Uterus (tissue), 4 donors: ENCODE measurements at places on chromosomes 2 and 18. TPM values are rescaled to one million over a fixed set of nuclear protein-coding genes. Genes with fewer than 3 reads are reported as not detected.

Gene PPP1R7
- 29.7 TPM for total RNA-seq

- no peak for DNase-seq
- no peaks in the 10 kb centered on the region for H3K4me1 ChIP-seq
- no peak overlapping the region for H3K27ac ChIP-seq
- no peaks in the 10 kb centered on the region for H3K36me3 ChIP-seq
These were observed 6.5 kb downstream of the DGUOK start for GRCh38 chr2:73933194-73933593.

DNA sequence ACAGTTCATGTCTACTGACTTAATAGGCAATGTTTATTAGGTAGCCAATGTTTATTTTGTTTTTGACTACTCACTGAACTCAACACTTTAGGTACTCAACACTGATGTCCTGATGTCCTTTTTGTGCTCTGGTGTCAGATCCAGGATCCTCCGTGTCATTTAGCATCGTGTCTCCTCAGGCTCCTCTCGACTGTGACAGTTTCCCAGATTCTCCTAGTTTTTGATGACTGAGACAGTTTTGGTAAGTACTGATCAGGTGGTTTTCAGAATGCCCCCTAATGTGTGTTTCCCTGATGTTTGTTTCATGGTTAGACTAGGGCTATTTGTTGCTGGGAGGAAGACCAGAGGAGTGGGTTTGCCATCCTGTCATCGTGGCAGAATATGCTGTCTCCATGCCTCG lies 719.7 kb upstream of the SOX11 start:
- H3K4me3 ChIP-seq, result no peak overlapping the region
- H3K4me1 ChIP-seq, result no peaks in the 10 kb centered on the region
- no peaks in the 10 kb centered on the region for H3K27me3 ChIP-seq
- H3K36me3 ChIP-seq, result no peaks in the 10 kb centered on the region

Gene TFCP2L1
- under 0.01 TPM for total RNA-seq

Gene HES6
- 9.5 TPM for total RNA-seq

DNA sequence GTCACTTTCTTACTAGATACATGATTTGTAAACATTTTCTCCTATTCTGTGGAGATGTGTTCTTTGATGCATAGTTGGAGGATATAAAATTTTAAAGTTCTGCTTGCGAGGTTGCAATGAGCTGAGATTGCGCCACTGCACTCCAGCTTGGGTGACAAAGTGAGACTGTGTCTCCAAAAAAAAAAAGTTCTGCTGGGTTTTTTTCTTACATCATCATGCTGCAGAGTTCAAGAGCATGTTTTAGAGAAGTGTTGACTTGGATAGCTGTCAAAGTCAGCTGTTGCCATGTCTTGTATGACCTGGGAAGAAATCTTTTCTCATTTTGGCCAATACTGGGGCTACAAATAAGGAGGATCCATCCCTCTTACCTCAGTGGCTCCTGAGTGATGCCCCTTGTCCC lies 71.3 kb downstream of the UGGT1 start:
- H3K27me3 ChIP-seq, result no peaks in the 10 kb centered on the region
- H3K27ac ChIP-seq, result no peak overlapping the region
- H3K4me1 ChIP-seq, result no peaks in the 10 kb centered on the region
- H3K36me3 ChIP-seq, result no peaks in the 10 kb centered on the region

DNA sequence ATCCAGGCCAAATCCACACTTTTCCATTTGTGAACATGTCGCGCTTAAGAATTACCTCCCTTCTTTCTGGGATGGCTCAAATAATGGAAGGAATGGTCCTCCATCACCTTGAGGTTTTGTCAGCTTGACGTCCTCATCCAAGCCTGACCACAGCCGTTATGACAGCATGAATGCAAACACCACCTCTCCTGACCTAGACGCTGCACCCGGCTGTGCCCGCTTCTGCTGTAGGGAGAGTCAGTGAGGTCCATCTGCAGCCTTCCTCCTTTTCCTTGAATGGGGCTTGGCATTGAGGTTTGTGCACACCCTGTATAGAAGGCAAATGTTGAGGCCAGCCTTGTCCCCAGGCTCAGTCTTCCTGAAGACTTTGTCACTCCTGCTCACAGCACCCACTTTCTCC lies 85.5 kb downstream of the TGOLN2 start:
- peak; percentile 7 for DNase-seq
- H3K36me3 ChIP-seq, result no peaks in the 10 kb centered on the region
- H3K4me1 ChIP-seq, result peaks cover 6% of the 10 kb centered on the region
- H3K27ac ChIP-seq, result no peak overlapping the region

Gene EDAR
- total RNA-seq, result 0.62 TPM

Gene GCG
- total RNA-seq, result not detected

- no peak overlapping the region for H3K4me3 ChIP-seq
- no peak overlapping the region for H3K27ac ChIP-seq
- no peaks in the 10 kb centered on the region for H3K36me3 ChIP-seq
- no peak for DNase-seq
- H3K4me1 ChIP-seq, result no peaks in the 10 kb centered on the region
- no peaks in the 10 kb centered on the region for H3K27me3 ChIP-seq
These were observed 1154.5 kb upstream of the CHAC2 start for GRCh38 chr2:52613064-52613463.

Gene CD8B2
- not detected for total RNA-seq

Gene ZNF396
- total RNA-seq, result 0.26 TPM

- no peaks in the 10 kb centered on the region for H3K36me3 ChIP-seq
- no peak overlapping the region for H3K4me3 ChIP-seq
- H3K4me1 ChIP-seq, result no peaks in the 10 kb centered on the region
- no peaks in the 10 kb centered on the region for H3K27me3 ChIP-seq
- DNase-seq, result no peak
These were observed 427.8 kb upstream of the MYT1L start for GRCh38 chr2:2758793-2759367.

GRCh38 chr2:120935339-120936313 lies 200.0 kb downstream of the GLI2 start:
- no peak overlapping the region for H3K4me3 ChIP-seq
- no peak overlapping the region for H3K27ac ChIP-seq
- H3K36me3 ChIP-seq, result no peaks in the 10 kb centered on the region
- no peaks in the 10 kb centered on the region for H3K27me3 ChIP-seq

DNA sequence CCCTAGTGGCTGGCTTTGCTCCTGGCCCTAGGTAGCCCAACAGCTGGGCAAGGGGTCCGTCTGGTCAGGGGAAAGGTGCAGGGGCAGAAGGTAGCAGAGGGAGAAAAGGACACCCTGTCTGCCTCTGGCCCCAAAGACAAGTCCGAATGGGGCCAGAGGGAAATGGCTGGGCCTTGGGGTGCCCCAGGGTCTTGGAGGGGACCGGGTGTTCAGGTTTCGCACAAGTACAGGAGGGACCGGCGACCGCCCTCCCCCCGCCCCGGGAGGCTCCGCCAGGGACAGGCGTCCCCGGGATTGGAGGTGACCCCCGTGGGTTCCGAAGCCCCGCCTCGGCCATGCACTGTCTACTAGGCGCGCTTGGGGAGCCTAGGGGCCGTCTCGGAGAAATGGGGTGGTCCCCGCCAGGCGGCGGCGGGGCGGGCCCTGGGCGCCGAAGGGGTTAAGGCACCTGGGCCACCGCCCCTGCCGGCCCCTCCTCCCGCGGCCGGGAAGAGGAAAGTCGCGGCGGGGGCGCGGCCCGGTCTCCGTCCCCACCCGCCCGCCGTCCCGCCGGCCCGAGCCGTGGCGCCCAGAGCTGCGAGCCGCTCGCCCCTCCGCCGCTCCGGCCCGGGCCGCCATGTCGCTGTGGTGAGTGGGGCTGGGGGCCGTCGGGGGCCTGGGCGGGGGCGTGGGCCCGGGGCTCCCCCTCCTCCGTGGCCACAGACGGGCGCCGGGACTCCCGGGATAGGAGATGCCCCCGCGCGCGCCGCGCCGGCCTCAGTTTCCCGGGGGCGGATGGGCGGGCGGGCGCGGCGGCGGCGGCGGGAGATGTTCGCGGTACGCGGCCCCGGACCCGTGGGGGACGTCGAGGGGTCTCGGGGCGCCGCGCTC lies at the start of gene B3GNT7:
Gene B3GNT7, plus strand, starts transcription at position 523 of the 870 bp plus-strand sequence. Its CDS starts 94 bp downstream, at position 617.
- DNase-seq, result no peak
- H3K4me1 ChIP-seq, result peaks cover 22% of the 10 kb centered on the region
- H3K4me3 ChIP-seq, result peak within 1 kb of the TSS; percentile 53
- no peaks in the 10 kb centered on the region for H3K36me3 ChIP-seq
- H3K27ac ChIP-seq, result peak within 1 kb of the TSS; percentile 61

Gene CXCR1
- not detected for total RNA-seq

DNA sequence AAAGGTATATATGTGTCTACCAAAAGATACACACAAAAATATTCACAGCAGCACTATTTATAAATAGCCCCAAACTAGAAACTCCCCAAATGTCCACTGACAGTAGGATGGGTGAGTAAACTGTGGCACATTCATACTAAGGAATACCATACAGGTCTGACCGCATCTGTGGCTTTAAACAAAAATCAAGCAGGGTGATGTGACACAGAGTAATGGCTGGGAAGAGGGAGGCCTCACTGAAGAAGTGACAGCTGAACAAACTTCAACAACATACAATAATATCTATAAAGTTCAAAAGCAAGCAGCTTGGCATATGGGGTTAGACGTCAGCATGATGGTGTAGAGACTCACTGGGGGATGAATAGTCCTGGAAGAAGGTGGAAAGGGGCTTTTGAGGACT lies 115.1 kb upstream of the PPP1CB start:
- no peaks in the 10 kb centered on the region for H3K36me3 ChIP-seq
- peak; percentile 10 for DNase-seq
- no peak overlapping the region for H3K4me3 ChIP-seq
- H3K4me1 ChIP-seq, result peaks cover 22% of the 10 kb centered on the region

DNA sequence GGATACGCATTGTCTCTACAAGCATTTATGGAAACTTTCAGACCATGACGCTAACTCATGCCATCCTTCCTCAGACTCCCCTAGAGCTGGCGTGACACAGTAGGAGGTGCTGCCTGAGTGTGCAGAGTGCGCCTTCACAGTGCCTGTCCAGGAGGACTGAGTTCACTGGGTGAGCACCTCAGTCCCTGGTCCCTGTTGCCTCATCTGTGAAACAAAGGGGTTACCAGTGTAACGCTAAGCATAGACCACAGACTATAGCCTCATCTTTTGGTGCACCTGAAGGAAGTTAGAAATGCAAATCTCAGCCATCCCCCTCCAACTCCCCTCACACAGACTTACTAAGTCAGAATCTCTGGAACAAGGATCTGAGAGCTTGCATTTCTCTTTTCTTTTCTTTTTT lies 142.8 kb downstream of the TMEM17 start:
- H3K4me1 ChIP-seq, result no peaks in the 10 kb centered on the region
- DNase-seq, result no peak

DNA sequence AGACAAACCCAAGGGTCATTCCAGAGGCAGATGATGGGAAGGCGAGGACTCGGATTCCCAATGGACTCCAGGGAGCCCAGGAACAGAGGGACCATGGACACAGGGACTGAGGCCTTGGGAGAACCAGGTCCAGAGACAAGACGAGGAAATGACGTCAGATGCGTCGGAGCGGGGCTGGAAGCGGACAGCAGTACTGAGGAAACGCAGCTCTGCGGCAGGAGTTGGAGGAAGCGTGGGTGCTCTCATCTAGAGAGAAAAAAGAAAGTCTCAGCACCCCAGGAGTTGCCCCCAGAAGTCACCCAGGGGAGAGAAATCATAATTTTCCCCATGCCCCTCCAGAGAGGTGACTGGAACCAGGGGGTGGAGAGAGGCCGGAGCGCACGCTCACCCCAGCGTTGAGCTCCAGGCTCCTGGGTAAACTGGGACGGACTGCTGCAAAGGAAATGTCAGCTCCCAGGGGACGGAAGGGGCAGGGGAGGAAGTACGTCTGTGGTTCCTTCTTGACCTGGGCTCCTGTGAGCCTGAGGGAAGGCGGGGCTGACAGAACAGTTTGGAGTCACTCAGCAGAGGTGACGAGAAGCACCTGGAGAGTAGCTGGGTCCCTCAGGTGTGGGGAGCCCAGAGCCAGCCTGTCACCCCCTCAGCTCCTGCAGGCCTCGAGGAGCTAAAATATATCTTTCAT lies 44.7 kb downstream of the CMPK2 start:
- no peaks in the 10 kb centered on the region for H3K27me3 ChIP-seq
- no peaks in the 10 kb centered on the region for H3K4me1 ChIP-seq
- no peak overlapping the region for H3K27ac ChIP-seq
- no peaks in the 10 kb centered on the region for H3K36me3 ChIP-seq
- no peak for DNase-seq
- no peak overlapping the region for H3K4me3 ChIP-seq

GRCh38 chr2:233789554-233789953 lies 11.4 kb downstream of the MROH2A start:
- DNase-seq, result no peak
- no peak overlapping the region for H3K4me3 ChIP-seq
- H3K27me3 ChIP-seq, result no peaks in the 10 kb centered on the region
- H3K27ac ChIP-seq, result no peak overlapping the region
- no peaks in the 10 kb centered on the region for H3K36me3 ChIP-seq

Gene MDH1B
- 38.2 TPM for total RNA-seq

Gene FSHR
- total RNA-seq, result not detected

- H3K36me3 ChIP-seq, result no peaks in the 10 kb centered on the region
- H3K27ac ChIP-seq, result no peak overlapping the region
- no peak overlapping the region for H3K4me3 ChIP-seq
- no peaks in the 10 kb centered on the region for H3K4me1 ChIP-seq
These were observed 95.3 kb upstream of the FANCL start for GRCh38 chr2:58336416-58336815.

- DNase-seq, result no peak
- no peaks in the 10 kb centered on the region for H3K36me3 ChIP-seq
- no peak overlapping the region for H3K4me3 ChIP-seq
- no peaks in the 10 kb centered on the region for H3K4me1 ChIP-seq
These were observed 4.4 kb downstream of the ARHGAP25 start for GRCh38 chr2:68738906-68739594.

DNA sequence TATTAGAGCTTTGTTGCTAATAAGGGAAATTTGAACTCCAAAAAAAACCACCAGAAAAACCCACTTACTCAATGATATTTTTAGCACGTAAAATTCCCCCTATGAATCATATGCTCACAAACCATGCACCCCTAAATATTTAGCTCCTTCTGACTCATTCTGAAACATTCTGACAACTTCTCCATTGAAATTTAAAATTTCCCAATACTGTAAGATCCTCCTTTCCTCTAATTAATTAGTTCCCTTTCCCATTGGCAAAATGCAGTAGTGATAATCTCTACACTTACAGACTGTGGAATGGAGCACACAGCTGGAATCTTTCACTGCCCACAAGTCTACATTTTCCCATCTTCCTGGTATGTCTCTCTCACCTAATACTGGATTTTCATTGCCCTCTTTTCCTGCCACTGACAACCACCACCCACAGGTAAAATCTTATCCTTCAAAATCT lies 215.8 kb upstream of the ACVR2A start:
- no peaks in the 10 kb centered on the region for H3K27me3 ChIP-seq
- no peaks in the 10 kb centered on the region for H3K4me1 ChIP-seq
- no peak overlapping the region for H3K27ac ChIP-seq
- no peaks in the 10 kb centered on the region for H3K36me3 ChIP-seq

Gene MREG
- 2.9 TPM for total RNA-seq

DNA sequence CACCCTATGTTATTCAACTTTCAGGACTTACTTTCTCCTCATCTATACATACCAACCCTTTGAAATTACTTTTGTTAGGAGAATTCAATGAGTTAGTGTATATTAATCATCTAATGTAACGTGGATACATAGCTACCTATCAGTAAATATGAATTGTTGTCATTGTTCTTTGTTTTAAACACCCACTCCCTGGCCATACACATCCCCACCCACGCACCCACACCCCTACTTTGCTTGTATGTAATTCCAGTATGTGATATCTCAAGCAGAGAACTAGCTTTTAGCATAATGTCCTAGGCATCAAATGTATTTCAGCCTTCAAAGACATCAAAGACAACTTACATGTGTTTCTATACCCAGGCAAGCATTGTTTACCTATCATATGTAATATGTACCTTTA lies 129.2 kb downstream of the MAP4K4 start:
- H3K36me3 ChIP-seq, result no peaks in the 10 kb centered on the region
- no peak overlapping the region for H3K4me3 ChIP-seq
- peak overlapping the region; percentile 68 for H3K27ac ChIP-seq
- H3K27me3 ChIP-seq, result no peaks in the 10 kb centered on the region
- no peak for DNase-seq
- peaks cover 5% of the 10 kb centered on the region for H3K4me1 ChIP-seq
